ENCODE measurements at places on chromosomes 1 and 21.

DNA sequence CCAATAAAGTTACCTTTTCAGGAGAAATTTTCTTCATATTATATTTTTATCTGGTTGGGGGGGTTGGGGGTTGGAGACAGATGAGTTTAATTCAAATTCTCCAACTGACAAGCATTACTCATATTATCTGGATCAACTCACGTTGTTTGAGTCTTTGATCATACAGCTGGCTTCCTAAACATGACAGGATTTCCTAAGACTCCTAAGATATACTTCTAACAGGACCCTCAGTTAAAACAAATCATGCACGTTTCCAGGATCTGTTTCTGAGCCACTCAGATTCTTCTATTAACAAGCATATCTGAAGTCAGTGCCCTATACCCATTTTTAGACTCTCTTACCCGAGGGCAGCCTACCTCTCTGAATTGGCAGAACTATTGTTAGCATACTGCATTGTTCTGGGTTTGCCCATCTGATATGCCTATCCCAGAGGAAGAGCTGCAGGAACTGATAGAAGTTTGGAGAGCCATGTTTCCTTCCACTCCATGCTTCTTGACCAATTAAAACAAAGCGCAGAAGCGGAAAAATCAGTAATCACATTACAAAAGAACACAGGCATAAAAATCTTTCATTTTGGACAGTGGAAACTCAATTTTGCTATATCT is 653.9 kb downstream of the LTN1 start:
- no peak for DNase-seq

- no peak for DNase-seq
Measured at GRCh38 chr1:109823543-109824348, 60.0 kb upstream of the EPS8L3 start.

- DNase-seq: no peak
Measured at GRCh38 chr1:197526736-197527371, 248.4 kb downstream of the DENND1B start.

DNA sequence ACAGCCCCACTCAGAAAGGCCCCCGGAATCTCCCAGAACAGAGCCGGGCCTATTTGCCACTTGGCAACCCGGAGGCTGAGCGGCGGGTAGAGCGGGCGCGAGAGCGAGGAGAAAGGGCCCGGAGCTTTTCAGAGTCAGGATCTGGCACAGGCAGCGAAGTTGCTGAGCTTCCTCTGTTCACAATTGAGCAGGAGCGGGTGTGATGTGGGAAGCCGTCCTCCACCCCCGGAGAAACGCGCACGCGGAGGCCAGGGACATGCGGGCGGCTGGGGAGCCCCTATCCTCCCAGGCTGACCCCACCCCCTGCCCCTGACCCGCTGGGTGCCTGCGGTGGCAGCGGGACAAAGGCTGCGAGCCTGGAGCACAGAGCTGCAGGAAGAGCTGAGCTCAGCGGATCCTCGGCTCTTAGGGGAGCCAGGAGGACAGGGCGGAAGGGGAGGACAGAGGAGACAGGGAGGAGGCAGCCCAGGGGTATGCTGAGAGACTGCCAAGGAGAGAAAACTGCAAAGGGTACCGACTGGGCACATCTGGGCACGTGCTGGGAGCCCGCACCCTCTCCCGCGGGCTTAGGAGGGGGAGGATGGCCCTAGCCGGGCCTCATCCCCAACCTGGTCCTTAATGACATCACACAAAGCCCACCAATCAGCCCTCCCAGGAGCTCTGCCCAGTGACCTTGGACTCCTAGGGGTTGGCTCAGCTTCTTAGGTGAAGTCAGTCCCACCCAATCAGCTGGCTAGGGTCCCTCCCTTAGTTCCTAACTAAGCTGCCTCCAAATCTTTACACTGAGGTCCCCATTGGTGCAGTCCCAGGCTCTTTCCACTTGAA is 9.3 kb downstream of the KIF21B start:
- DNase-seq: no peak

- peak; percentile 46 for DNase-seq
Measured at GRCh38 chr1:44677201-44677766, 2.8 kb downstream of the ARMH1 start.

All from Caco-2 (cell line).